ENCODE measurements at places on chromosomes 3 and 15.

DNA sequence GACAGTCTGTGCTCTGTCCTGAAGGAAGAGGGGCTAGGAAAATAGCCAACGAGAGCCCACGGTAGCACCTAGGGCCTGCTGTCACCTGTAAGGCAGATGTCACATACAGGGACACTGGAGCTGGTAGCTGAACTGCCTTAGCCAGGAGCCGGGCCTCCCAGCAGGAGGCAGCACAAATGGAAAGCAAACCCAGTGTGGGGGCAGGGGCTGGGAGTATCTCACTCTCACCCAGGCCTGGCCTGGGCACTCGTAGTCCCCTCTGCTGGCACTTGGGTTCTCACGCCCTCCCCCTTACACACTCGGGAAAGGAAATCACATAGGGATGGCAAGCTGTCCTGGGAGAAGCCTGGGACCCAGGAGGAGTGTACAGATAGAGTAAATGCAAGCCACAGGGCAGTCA is 173.1 kb upstream of the CHRNA7 start:
- DNase-seq: no peak

DNA sequence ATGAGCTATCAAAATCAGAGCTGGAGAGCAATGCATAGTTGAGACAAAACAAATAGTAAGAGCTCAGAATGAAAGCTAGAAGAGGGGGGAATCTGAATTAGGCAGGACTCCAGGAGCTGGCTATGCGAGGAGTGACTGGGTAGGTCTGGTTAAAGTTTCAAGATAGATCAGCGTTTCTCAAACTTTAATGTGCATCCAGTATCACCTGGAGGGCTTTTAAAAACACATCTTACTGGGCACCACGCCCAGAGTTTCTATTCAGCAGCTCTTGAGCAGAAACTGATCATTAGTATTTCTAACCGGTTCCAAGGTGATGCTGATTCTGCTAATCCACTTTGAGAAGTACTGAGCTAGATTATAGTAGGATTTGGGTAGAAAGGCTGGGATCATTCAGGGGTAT is 96.2 kb upstream of the ACP3 start:
- DNase-seq: no peak

- no peak for DNase-seq
Measured at GRCh38 chr3:15272426-15273196, 59.8 kb downstream of the SH3BP5 start.

- DNase-seq: no peak
Measured at GRCh38 chr3:46372492-46373359, 2.0 kb downstream of the CCR5 start.

DNA sequence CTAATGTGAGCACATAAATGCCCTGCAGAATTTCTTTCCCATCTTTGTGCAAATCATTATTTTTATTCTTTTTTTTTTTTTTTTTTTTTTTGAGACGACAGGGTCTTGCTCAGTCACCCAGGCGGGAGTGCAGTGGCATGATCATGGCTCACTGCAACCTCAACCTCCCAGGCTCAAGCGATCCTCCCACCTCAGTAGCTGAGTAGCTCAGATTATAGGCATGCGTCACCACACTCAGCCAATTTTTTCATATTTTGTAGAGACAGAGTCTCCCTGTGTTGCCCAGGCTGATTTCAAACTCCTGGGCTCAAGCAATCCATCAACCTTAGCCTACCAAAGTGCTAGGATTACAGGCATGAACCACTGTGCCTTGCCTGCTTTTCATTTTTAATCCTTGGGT is 22.9 kb downstream of the DAG1 start:
- no peak for DNase-seq

- DNase-seq: no peak
Measured at GRCh38 chr15:78208887-78209645, 25.3 kb downstream of the ACSBG1 start.

DNA sequence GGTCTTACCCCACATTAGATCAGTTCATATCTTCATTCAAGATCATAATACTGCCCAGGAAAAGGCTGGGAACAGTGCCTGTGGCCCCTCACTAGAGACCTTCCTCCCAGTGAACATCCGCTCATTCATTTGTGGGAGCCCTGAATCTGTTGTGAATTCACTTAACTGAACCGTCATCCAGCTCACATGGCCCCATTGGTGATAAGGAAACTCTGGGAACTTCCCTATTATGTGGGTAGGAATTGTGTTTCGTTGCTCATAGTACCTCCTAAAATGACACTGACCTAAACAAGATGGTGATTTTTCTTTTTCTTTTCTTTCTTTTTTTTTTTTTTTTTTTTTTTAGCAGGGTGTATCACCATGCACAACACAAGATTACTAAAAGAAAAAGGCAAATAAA is 6.8 kb upstream of the MESP2 start:
- DNase-seq: no peak

DNA sequence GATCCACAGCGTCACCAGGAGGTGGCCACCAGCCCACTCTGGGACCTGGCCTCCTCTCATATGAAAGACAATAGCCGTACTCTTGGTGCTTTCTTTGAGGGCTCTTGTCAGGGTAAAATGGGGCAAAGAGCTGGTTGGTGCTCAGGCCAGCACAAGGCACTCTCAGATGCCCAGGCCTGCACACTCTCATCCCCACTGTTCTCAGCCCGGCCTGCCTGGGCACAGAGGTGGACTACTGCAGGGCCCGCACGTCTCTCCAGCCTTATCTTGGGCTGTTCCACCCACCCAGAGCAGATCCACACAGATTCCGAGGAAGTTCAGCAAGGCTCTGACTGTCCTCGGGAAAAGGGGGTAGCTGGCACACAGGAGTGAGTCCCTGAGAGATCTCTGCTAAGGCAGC is 122.8 kb upstream of the PRR20G start:
- no peak for DNase-seq

GRCh38 chr15:63901912-63902670 is 68.3 kb upstream of the HERC1 start:
- DNase-seq: no peak

GRCh38 chr3:102059145-102059943 is 210.0 kb downstream of the NFKBIZ start:
- no peak for DNase-seq

- no peak for DNase-seq
Measured at GRCh38 chr3:173945170-173945569, 547.6 kb downstream of the NLGN1 start.

DNA sequence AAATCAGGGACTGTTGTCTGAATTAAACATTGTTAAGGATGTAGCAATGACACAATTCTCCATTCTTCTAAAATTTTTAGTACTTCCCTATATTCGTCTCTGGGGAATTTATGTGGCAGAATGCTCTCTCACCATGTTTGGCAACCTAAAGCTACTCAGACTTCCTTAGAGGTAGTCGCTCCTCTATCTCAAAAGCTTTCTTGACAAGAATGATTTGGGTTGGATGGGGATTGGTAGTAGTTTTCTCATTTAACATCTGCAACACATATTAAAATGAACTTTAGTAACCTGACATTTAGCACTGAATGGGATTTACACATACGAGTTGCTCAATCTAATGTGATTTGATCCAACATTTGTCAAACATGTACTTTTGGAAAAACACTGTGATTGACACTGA is 233.3 kb downstream of the RBMS3 start:
- no peak for DNase-seq

GRCh38 chr3:35664460-35664919 is 25.2 kb downstream of the ARPP21 start:
- DNase-seq: no peak

- DNase-seq: peak; percentile 70
Measured at GRCh38 chr3:183210862-183211341, 42.2 kb upstream of the B3GNT5 start.

DNA sequence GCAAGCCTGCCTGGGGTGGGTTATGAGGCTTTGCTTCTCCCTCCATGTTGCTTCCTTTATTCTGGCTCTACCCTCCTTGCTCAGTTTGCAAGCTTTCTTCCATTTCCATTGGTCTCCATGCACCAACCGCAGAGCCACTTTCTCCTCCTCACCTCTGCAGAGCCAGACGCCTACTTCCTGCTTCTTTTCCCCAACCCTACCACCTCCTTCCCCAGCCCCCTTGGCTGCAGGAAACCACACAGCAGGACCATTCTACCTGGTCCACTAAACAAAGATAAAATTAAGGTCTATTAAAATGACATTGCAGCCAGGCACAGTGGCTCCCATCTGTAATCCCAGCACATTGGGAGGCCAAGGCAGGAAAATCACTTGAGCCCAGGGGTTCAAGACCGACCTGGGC is 10.0 kb upstream of the CAV3 start:
- no peak for DNase-seq

DNA sequence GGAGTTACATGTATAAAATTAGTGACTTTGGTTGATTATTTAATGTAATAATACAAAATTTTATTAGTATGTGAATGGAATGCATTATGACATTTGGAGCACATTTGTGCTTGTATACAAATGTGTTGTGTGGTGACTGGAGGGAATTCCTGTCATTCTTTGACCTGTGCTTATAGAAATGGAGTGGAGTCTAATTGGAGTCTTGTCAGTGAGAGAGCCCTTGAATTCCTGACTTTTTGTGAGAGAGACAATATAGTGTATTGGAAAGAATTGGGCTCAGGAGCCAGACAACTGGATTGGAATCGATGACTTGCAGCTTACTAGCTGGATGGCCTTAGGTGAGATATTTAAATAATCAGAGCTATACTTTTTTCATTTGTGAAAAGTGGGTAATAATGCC is 9.4 kb downstream of the TCF12 start:
- DNase-seq: no peak

GRCh38 chr3:55207744-55208143 is 279.4 kb downstream of the WNT5A start:
- no peak for DNase-seq

GRCh38 chr15:70742928-70743327 is 20.4 kb downstream of the UACA start:
- DNase-seq: peak; percentile 5

GRCh38 chr3:81931265-81932251 is 170.1 kb upstream of the GBE1 start:
- no peak for DNase-seq

DNA sequence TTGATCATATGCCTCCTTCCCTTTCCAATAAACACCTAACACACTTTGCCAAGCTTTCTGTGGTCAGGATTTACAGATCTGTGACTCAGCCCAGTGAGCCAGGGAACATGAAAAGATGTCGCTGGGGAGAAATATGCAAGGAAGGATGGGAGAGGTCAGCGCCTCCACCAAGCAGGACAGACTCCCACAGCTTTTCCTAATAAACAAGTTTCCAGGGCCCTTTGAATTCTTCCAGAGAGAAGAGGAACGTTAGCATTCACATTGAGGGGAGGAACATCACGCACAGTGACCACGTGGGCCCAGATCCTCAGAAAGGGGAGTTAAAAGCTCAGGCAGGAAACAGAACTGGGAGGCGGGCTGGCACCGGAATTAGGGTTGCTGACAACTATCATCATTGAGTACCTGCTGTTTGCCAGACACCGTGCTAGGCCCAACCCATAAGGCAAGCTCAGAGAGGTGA is 33.3 kb upstream of the MRPS22 start:
- no peak for DNase-seq

- DNase-seq: no peak
Measured at GRCh38 chr15:77840991-77841775, 208.5 kb upstream of the LINGO1 start.

- DNase-seq: no peak
Measured at GRCh38 chr3:171192176-171192854, 165.8 kb upstream of the SLC2A2 start.

DNA sequence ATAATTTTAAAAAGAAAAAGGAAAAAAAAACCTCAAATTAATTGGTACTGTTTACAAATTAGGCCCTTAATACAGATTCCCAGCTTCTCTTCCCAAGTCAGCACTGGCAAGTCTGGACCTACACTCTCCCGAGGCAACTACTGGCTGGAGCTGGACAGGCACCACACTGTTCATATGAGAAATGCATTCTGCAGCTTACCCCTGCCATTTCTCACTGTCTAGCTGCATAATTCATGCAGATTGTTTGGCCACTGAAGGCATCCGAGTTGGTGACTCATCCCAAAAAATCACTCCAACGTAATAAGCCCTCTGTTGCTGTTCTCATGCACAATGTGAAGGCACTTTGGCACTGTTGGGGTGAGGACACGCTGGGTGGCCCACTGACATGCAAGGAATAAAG is 45.3 kb downstream of the ROPN1B start:
- DNase-seq: no peak
